NCI-H2171 treated with DMSO at 0.1 percent for 48 hours (cell line): ENCODE measurements at places on chromosomes 1 and 21.

GRCh38 chr21:28215214-28215954, 777.3 kb downstream of the LTN1 start:
- no peak for DNase-seq

- DNase-seq, result peak; percentile 25
These were observed 27.5 kb downstream of the TMEM51 start for GRCh38 chr1:15180945-15181523.

- peak; percentile 91 for DNase-seq
These were observed 18.0 kb downstream of the PCP4 start for GRCh38 chr21:39885119-39885848.

DNA sequence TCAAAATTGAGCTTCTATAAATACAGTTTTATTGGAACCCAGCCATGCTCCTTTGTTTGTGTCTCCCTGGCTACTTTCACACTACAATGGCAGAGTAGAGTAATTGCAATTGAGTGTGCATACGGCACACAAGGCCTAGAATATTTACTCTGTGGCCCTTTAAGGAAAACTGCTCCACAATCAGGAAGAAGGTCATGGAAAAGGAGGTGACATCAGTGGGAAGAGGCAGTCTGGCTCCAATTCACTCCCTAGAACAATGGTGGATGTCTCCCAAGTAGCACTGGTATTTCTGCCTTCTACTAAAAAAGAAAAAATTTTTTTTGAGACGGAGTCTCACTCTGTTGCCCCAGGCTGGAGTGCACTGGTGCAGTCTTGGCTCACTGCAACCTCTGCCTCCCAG, 51.3 kb downstream of the KRTAP19-8 start:
- DNase-seq, result no peak

DNA sequence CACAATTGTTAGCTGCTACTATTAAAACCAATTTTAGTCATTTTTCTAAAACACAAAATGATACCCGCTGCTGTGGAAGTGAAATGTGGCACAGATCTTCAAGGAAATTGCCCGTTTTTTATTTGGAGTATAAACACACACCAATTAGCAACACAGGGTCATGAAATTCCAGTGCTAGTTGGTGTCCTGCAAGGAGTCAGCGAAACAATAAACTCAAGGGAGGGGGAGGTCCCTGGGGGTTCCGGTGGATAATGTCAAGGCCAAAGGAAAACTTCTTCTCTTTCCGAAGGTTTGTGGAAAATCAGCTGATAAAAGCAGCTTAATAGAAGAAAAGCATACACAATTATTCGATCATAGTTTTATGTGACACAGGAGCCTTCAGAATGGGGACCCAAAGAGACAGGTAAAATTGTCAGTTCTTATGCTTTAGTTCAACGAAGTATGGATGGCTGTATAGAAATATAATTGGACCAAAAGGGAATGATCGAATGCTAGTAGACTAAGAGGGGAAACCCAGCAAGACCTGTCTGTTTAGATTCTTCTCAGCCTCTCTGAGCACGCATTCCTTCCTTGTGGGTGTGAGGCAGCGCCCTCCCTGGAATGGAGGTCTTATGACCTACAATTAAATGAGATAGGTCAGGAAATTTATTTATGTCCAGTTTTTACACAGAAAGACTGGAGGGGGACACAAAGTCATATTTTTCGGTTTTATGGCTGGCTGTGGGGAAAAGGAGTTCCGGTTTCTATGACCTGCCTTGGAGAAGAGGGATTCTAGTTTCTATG, 65.9 kb downstream of the KCNK1 start:
- DNase-seq, result no peak

GRCh38 chr1:203296460-203297073, 8.8 kb upstream of the BTG2 start:
- peak; percentile 96 for DNase-seq

DNA sequence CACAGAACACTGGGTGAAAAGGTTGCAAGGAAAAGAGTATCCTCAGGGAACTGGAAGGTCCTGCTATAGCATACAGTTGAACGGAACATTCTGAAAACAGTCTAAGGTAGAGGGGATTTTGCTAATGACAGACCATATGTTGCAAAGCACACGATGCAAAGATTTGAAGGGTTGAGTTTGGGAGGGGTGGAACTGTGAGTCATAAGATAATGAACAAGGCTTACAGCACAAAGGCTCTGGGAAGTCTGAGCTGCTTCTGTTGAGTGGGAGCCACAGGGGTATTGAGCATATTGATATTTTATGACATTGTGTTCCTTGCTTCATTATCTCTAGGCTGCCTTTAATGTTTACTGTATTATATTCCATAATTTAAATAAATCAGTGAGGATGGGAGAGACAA, 104.9 kb downstream of the PLPPR4 start:
- peak; percentile 71 for DNase-seq

GRCh38 chr1:93000751-93001175, 39.5 kb upstream of the DIPK1A start:
- peak; percentile 42 for DNase-seq
